Esophagus squamous epithelium (tissue), 5 donors: ENCODE measurements at places on chromosomes 4 and X.

DNA sequence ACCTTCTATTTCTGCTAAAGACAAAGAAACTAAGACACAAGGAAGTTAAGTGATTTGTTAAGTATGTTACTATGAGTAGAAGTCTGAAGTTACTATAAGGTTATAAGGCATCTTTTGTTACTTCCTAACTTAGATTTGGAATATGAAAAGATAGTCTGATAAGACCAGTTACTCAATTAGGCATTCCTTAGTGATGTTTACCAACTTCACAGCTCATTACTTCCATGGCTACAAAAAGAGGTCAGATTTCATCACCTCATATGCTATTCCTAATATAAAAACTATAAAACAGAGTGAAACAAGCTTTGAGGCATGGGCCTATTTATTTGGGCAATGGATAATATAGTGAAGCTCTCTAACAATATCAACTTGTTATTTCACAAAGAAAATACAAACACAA, 143.1 kb downstream of the TBCK start:
- no peak for DNase-seq

GRCh38 chrX:37677765-37678164, 7.8 kb upstream of the XK start:
- DNase-seq = no peak

- no peak for DNase-seq
These were observed 934.5 kb downstream of the STPG2 start for GRCh38 chr4:97208749-97209148.

GRCh38 chr4:112099701-112100297, 45.5 kb upstream of the FAM241A start:
- DNase-seq = no peak

DNA sequence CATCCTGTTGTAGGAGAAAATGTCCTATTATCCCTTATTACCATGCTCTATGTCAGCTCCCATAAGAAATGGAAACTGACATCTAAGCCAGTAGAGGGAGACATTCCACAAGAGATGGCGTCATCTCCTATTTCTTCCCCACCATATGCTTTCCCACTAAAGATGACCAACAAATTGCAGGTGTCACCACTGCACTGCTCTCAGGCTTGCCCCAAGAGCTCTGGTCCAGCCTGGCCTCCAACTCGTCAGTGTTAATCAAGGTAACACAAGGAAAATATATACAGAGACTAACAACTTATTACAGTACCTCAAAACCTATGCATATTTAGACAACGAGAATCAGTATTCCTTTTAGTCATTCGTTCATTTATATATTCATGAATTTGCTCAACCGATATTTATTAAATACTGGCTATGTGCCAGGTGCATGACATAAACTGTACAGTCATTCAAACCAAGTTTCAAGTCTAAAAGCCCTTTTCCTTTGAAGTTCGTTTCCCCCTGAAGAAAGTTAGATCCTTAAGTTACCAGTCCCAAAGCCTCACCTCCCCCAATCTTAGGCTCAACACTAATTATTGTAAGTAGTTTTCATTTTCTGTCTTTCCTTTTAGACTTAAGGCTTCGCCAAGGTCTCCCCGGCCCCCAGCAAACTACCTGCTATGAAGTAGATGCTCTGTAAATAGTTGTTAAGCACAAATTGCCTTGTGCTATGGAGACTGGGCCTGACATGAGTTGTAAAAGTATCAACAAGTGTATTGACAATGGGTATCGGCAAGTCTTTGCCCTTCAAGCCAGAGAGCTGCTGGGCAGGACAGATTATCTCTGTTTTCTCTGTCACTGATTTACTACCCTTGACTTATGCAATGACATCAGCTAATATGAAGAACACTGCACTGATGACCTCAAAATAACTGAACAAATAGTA, 3.1 kb upstream of the FGB start:
- no peak for DNase-seq

DNA sequence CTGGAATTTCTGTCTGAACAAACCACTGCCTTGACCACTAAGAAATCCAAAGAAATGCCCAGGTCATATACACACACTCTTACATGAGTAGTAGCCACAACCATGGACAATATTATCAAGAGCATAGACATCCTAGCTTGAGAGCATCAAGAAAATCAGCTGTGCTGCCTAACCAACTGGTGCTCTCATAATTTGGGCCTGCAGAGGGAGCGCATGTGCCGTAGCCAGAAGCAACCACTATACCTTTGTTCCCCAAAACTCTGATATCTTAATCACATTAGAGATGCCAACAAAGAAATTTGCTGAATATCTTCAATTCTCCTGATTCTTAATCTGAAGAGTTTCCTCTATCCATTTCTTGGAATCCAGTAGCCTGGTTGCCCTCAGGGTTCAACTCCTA, 163.6 kb downstream of the ZNF674 start:
- DNase-seq = no peak

DNA sequence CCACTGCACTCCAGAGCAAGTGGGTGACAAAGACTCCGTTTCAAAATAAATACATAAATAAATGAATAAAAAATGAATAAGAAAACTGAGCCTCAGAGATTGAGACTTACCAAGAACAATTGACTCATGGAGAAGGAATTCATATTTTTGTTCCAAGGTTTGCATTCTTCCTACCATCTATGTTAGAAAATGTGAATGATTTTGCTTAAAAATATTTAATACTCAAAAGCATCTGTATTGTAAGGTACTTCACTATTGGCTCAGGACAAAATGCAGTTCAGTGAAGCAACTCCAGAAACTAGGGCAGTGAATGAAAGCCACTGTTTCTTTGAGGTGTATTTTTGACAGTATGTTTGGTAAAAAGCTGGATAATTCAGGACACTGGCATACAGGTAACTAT, 54.1 kb downstream of the XAGE2 start:
- no peak for DNase-seq

DNA sequence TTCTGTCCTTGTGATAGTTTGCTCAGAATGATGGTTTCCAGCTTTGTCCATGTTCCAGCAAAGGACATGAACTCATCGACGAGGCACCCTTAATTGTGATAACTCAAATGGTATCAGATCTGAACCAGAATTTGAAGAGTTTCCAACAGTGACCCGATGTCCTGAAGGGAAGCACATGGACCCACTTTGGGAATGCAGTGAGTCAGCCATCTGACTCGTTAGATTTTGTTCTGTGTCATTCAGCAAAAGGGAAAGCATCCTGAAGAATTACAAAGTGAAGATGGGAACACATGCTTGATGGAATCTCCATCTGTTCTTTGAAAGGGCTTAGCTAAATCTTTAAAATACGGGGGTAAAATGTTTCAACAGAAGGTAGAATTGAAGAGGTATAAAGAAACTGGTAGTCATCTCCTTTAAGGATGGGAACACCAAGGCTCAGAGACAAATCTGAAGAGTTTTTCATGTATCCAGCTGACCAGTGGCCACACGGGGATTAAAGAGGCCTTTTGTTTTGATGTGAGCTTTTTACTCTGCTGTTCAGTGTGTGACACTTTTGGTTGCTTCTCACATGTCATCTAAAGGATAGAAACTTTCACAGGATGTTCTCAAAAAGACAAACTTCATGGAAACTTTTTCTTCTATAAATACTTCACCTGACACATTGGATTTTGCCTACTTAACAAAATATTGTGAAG, 393.8 kb downstream of the INPP4B start:
- no peak for DNase-seq

DNA sequence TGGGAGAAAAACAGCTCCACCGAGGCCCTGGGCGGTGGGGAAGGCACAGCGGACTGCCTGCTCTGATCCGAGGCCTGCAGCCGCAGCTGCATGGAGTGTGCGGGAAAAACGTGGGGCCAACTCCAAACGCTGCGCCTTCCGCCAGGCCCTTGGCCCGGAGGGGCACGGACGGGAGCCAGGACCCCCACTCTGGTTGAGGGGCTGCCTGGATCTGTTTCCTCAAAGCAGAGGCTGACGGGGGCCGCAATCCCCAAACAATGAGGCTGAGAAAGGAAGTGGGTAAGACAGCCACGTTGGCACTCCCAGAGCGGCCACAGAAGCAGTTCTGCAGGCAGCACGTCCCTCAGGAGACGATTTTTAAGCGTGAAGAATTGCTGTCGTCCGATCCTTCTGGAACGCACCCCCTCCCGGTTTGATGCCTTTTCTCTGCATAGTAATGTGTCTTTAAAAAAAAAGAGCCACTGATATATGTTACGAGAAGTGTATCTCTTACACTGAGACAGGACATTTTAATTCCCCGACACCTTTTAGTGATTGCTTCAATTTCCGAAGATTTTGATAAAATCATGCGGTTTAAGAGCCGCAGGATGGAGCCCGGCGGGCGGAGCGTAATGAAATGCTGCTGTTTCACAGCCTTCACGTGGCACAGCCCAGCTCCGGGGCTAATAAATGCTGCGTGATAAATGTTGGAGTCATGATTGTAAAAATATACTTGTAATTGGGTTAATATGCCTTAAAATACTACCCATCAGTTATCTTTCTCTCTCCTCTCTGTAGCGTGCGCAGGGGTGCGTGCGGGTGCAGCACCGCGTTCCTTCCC, 85.7 kb downstream of the FAM53A start:
- DNase-seq = no peak

DNA sequence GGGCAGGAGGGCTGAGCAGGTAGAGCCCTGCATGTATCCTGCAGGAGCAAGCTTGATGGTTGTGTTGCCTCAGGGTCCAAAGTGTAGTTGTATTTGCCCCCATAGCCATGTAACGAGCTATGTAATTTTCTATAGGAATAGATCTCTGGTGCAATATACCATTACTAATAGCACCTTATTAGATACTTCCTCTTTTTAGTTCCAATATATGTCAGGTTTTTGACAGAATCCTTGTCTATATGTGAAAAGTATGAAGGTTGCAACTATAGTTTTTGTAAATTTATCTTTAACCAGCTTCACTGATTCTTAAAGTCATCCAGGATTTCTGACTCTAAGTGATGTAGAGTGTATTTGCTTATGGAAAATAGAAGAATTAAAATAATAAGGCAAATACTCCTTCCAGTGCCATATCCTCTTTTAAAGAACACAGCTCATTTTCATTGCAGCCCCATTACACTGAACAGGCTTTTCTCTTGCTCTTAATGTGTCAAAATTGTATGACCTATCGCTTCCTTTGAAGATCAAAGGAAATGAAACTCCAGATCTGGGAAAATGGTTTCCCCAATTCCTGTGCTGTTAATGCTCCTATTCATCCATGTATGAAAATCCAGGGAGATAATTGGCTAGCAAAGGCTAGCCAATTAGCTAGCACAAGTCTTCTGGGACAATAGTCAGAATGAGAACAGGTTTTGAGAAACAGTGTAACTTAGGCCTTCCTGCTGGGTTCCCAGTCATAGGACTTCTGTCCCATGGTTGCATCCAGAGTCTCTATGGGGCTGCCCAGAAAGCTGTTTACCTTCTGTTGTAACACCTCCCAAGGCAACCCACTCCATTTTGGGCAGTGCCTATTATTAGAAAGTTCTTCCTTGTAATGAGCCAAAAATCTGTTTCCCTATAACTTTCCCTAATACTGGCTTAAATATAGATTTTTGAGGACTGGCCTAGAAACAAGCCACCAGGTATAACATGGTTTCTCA, 90.6 kb downstream of the TSPAN7 start:
- DNase-seq = no peak

- no peak for DNase-seq
These were observed 11.4 kb downstream of the TMEM165 start for GRCh38 chr4:55407119-55407518.

GRCh38 chr4:152651473-152652060, 28.2 kb downstream of the TMEM154 start:
- no peak for DNase-seq

GRCh38 chrX:2766906-2767305, 15.1 kb downstream of the XG start:
- no peak for DNase-seq

GRCh38 chrX:106670631-106671030, 55.9 kb upstream of the RNF128 start:
- no peak for DNase-seq

GRCh38 chr4:186158021-186158813, 33.1 kb upstream of the CYP4V2 start:
- no peak for DNase-seq

DNA sequence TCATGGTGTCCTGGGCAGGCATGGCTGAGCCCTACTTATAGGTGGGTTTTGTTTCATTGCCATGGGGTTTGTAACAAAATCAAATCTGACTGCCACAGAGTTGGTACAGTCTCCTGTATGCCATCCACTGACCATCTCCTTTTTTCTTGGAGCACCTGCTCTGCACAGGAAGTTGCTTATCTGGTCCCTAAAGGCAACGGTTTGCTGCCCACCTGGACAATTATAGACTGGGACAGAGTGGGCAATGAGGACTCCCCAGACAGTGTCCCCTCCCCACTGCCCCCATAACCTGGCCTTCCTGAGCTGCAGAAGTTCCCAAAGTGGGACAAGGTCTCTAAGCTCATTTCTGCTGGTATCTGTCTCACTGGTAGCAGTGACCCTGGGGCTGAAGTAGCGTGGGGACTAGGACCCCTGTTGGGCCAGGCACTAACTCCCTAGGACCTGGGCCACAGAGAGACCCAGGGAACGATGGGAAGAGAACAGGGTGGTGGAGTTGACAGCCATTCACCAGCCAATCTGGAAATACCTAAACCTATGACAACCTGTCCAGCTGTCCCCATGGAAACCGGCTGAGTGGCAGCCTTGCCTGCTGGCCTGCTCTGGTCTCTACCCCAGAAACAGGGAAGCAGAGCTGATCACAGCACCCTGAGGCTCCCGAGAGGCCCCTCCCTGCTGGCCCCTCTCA, 64.7 kb downstream of the WFS1 start:
- no peak for DNase-seq

DNA sequence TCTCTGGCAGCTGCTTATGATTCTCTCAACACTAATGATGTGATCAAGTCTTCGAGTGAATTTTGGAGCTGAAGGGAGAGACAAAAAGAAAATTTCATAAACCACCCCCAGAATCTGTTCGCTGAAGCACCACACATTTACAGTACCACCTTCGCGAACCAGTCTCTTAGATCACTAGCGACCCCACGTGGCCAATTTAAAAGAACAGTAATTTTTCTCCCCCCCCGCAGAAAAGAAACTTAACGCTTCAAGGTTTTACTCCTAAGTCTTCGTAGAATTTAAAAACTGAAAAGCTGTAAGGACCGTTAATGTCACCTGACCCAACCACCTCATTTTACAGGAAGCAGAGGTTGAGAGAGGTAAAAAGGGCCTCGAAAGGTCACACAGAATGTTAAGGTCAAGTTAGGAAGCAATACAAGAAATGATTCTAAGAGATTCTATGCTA, 187.5 kb downstream of the QDPR start:
- DNase-seq = no peak

DNA sequence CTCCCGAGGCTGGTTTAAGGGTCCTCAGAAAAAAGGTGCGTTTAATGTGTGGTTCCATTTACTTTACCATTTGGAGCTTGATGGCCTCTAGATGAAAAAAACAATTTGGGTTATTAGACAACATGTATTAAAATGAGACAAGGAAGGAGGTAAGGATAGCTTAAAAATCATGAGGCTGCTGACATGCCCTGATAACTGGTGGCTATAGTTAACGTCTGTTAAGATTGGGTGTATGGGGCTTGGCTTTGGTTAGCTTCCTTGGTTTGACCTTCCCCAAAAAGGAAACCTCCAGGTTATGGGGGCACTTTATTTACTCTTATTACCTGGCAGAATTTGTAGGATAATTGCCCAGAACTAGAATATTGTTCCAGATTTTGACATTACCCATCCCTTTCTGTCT, 51.5 kb downstream of the HMGB2 start:
- no peak for DNase-seq

- no peak for DNase-seq
These were observed 141.7 kb upstream of the GUCY1A1 start for GRCh38 chr4:155524926-155525455.

- no peak for DNase-seq
These were observed 16.2 kb downstream of the SH3RF1 start for GRCh38 chr4:169254546-169254983.
